ENCODE measurements at places on chromosomes 3 and 15.

GRCh38 chr15:67394873-67395639 is 125.9 kb upstream of the C15orf61 start:
- no peaks in the 10 kb centered on the region for H3K36me3 ChIP-seq
- no peak overlapping the region for H3K27ac ChIP-seq

DNA sequence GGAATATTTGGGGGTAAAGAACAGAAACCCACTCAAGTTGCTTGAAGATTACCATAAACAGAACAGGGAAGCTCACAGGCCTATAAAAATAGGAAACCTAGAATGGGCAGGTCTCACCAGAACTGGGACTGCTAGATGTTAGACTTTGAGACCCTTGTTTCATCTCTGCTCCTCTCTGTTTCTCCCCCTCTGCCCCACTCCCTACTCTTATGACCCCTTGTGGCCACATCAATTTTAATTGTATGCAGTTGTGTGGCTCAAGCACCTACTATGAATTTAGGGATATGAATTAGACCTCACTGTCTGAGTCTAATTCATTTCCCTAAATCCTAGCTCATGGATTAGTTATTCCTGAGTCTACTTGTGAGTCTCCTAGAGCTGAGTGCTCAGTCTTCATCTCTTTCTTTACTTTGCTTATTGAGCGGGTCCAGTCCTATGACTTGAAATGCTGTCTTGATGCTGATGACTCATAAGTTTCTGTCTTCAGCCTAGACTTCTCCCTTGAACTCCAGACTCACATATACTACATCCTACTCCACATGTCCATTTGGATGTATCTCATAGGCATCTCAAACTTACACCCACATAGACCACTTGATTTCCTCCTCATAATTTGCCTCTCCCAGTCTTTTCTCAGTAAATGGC is 78.7 kb downstream of the ITPR1 start:
- peak; percentile 57 for DNase-seq
- H3K4me3 ChIP-seq, result no peak overlapping the region
- H3K4me1 ChIP-seq, result peaks cover 9% of the 10 kb centered on the region
- no peak overlapping the region for H3K27ac ChIP-seq
- no peaks in the 10 kb centered on the region for H3K36me3 ChIP-seq
- H3K27me3 ChIP-seq, result no peaks in the 10 kb centered on the region

- no peak overlapping the region for H3K27ac ChIP-seq
- no peak for DNase-seq
- no peak overlapping the region for H3K4me3 ChIP-seq
- no peaks in the 10 kb centered on the region for H3K27me3 ChIP-seq
These were observed 33.1 kb downstream of the NBEAL2 start for GRCh38 chr3:47012342-47013230.

GRCh38 chr3:130854208-130854864 is 39.5 kb upstream of the ATP2C1 start:
- peaks cover 10% of the 10 kb centered on the region for H3K4me1 ChIP-seq
- no peak for DNase-seq
- no peak overlapping the region for H3K27ac ChIP-seq
- H3K36me3 ChIP-seq, result no peaks in the 10 kb centered on the region
- no peak overlapping the region for H3K4me3 ChIP-seq

DNA sequence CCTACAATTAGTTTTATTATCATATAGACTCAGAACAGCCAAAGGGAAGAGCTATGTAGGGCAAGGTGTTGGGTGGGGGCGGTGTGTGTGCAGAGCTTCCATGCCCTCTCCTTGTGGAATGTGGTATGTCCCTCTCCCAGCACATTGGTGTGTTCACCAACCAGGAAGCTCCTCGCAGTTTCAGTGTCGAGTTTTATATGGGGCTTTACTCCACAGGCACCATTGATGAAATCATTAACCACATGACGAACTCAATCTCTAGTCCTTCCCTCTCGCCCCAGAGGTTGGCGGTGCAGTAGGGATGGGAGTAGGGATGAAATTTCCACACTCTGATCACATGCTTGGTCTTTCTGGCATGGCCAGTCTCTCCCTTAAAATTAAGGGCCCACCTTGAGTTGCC is 13.6 kb upstream of the SRP14 start:
- DNase-seq, result no peak
- no peak overlapping the region for H3K27ac ChIP-seq
- no peaks in the 10 kb centered on the region for H3K4me1 ChIP-seq
- no peak overlapping the region for H3K4me3 ChIP-seq

Measured in K562 (cell line).